ENCODE measurements at places on chromosomes 2 and 18. TPM values are rescaled to one million over a fixed set of nuclear protein-coding genes. Genes with fewer than 3 reads are reported as not detected.

- DNase-seq = no peak
These were observed 11.6 kb downstream of the PNO1 start for GRCh38 chr2:68169308-68169707.

DNA sequence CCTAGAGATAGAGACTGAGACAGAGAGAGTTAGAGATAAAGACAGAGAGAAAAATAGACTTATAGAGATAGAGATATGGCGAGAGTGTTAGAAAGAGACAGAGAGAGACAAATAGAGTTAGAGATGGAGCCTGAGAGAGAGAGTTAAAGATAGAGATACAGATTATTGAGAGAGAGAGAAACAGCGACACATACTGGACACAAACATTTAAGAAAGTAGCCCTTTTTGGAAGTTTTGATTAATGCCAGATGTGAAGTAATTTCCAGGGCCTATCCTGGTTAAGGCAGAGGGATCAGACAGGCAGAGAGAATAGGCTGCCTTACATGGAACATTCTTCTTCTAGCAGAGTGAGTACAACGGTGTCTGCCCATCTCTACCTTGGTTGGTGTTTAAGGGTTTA is 311.6 kb upstream of the CDH7 start:
- no peak for DNase-seq

DNA sequence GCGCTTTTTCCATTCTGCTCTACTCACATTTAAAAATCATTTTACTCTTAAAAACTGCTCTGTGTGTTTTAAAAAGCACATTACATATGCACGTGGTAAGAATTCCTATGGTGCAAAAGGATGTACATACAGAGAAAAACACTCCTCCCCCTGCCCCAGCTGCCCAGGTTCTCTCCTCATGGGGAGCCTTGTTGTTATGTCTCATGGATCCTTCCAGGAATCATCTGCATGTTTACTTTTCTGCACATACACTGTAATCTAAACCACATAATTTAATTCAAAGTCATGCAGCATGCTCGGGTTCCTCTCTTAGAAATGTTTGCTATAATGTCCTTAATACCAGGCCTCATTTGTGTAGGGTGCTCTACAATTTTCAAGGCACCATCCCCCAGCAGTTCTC is 243.3 kb downstream of the LOXHD1 start:
- no peak for DNase-seq

DNA sequence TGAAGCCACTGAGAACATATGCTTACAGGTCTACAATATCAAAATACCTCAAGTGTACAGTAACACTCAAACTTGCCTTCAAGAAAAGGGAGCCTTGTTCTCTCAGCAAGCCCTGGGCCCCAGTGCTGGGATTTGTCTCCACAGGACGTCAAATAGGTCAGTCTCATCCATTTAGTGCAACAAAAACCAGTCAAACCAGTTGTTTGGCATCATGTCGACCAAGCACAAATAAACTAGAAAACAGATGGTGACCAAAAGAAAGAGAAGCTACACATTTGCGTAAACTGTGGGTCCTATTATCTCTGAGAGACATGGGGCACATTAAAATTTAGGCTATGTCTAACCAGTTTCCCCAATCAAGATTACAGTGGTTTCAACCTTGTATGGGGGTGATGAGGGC is 182.6 kb upstream of the PKDCC start:
- no peak for DNase-seq

- no peak for DNase-seq
These were observed 25.3 kb upstream of the PTPRM start for GRCh38 chr18:7541835-7542234.

- DNase-seq = no peak
These were observed 144.1 kb upstream of the SETBP1 start for GRCh38 chr18:44536619-44537018.

DNA sequence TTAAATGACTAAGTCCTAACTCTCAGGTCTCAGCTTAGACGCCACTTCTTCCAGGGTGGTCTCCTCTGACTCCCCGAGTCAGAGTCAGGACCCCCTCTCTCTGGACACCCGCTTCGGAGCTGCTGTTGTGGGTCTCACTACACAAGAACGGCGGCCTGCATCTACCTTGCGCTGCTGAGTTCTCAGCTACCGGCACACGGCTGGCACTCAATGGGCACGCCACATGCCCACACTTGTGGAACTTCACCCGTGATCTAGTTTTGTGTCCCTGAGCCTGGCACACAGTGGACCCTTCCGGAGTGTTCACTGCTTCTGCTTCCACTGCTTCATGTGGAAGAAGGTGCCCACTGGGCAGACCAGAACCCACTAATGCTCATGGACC is 58.3 kb upstream of the ID2 start:
- DNase-seq = no peak

GRCh38 chr2:186183406-186183805 is 302.7 kb upstream of the ZC3H15 start:
- DNase-seq = no peak

CACNB4 gene
- total RNA-seq = 0.30 TPM

DNA sequence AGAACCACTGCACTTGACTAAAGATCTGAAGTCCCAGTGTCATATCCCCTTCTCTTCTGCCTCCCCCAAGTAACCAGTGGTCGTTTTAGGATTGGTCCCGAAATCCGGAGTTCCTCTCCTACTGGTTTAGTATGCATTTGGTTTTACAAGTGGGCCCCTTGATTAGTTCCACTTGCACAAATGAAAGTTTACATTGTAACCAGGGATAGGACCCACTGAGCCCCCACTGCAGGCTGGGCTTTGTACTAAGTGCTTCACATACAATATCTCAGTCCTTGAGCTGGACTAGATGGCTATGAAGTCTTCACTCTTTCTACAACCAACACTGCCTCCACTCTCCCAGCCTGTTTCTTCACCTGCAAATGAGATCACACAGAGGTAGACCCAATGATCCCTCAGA is 50.4 kb downstream of the CYRIA start:
- no peak for DNase-seq

ASB18 gene
- total RNA-seq = 1.7 TPM

GRCh38 chr2:69952336-69953115 is 8.9 kb downstream of the ASPRV1 start:
- no peak for DNase-seq

GRCh38 chr2:57669570-57669969 is 377.0 kb upstream of the VRK2 start:
- DNase-seq = no peak

- DNase-seq = no peak
These were observed 81.5 kb upstream of the MAP3K20 start for GRCh38 chr2:172993931-172994717.

GRCh38 chr2:144708626-144709025 is 188.7 kb upstream of the ZEB2 start:
- no peak for DNase-seq

RPRM gene
- not detected for total RNA-seq

DNA sequence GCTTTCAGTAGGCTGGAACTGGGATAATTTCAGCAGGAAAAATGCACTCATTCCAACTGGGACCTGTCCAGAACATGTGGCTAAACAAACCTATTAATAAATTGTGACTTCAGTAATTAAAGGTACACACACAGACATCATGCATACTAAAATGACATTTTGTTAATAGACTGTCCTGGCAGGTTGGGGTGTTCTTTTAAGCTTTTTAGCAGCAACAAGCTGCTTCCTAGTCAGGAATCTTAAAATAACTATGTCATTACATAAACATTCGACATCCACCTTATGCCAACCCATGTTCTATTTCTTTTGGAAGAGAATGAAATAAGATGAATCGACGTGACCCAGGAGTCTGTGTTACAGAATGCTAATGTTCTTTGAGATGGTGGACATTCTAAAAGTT is 435.7 kb downstream of the TXNL1 start:
- DNase-seq = no peak

- DNase-seq = no peak
These were observed 21.7 kb downstream of the PKDCC start for GRCh38 chr2:42069568-42069967.

CXCR2 gene
- 0.62 TPM for total RNA-seq

- DNase-seq = no peak
These were observed 3.8 kb upstream of the NFE2L2 start for GRCh38 chr2:177268187-177268871.

DNA sequence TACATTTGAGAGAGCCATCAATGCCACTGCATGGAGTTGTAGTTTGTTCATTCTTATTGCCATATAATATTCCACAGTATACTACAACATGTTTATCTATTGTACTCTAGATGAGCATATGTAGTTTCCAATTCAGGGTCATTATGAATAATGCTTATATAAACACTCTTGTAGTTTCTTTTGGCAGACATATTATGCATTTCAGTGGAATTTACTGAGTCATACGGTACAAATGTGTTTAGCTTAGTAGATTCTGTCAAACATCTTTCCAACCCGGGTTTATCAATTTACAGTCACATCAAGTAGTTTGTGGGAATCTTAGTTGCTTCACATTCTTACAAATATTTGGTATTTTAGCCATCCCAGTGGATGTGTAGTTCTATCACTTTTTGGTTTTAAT is 161.1 kb downstream of the KCNH7 start:
- DNase-seq = no peak

ST8SIA3 gene
- total RNA-seq = 0.02 TPM

MALL gene
- 10.0 TPM for total RNA-seq

CKAP2L gene
- 0.05 TPM for total RNA-seq

GCA gene
- 4.5 TPM for total RNA-seq

DNA sequence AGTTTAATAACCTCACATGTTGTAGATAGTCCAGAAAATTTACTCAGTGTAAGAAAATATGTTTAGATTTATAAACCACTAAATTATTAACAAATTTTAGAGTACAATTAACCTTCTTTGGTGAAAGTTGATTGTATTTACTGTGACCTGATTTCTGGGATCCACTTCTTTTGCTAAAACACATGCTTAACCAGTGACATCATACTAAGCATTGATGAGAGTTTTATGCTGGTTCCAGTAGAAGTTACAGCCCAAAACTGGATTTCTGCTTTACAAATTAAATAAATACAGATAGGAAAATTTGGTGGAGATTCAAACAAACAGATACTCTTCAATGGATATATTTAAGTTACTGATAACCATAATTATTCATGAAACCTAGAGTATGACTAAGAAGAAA is 40.9 kb downstream of the RBBP8 start:
- no peak for DNase-seq

GRCh38 chr2:23624915-23625314 is 239.9 kb downstream of the KLHL29 start:
- no peak for DNase-seq

CYS1 gene
- total RNA-seq = 0.13 TPM

DNA sequence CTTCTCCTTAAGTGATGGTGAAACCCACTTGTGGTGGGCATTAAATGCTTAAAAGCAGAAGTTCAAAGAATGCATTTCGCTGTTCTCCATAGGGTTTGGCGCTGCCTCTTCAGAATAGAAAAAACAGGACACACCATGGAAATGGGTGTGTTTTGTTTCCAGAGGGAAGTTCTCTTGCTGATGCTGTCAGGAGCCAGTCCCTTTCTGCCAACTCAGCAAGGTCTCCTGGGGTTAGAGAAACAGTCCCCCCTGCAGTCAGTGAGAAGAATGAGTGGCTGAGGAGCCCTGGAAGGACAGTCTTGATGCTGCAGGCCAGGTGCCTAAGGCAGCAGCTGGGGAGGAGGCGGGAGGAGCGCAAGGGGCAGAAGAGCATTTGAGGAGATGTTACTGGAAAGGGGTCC is 37.8 kb upstream of the ASAP2 start:
- DNase-seq = no peak

GRCh38 chr18:62545098-62545497 is 22.3 kb downstream of the ZCCHC2 start:
- no peak for DNase-seq

DNA sequence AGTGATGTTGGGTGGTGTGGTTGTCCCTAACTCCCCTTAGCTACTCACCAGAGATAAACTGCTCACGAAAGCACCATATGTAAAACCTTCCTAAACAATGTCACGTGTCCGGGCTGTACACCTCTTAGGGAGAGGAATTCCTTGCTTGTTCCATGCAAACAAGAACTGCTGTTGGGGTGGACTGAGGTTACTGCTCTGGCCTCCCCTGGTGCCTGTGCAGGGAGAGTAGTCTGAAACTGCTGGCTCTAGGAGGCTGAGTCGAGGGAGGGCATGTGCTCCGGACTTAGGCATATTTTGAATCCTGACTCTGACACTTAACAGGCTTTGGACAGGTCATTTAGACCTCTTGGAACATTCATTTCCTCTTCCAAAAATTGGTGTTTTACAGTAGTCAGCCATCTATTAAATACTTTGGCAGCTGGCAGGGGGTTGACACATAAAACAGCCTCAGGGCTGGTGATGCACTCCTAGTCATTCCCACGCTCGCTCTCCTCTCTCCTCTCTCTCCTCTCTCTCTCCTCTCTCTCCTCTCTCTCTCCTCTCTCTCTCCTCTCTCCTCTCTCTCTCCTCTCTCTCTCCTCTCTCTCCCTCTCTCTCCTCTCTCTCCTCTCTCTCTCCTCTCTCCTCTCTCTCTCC is 10.6 kb downstream of the THNSL2 start:
- DNase-seq = no peak

- DNase-seq = no peak
These were observed 580.8 kb downstream of the ERBB4 start for GRCh38 chr2:211957799-211958198.

Measured in psoas muscle (tissue), 8 donors.